ENCODE measurements at places on chromosomes 6 and 20. TPM values are rescaled to one million over a fixed set of nuclear protein-coding genes. Genes with fewer than 3 reads are reported as not detected.

ID1 gene
- total RNA-seq: 377 TPM

- H3K4me3 ChIP-seq: no peak overlapping the region
- no peaks in the 10 kb centered on the region for H3K36me3 ChIP-seq
- H3K27me3 ChIP-seq: no peaks in the 10 kb centered on the region
- no peak for DNase-seq
- H3K4me1 ChIP-seq: no peaks in the 10 kb centered on the region
Observed at GRCh38 chr6:117985916-117986315, 78.9 kb downstream of the SLC35F1 start.

LTA gene
- not detected for total RNA-seq

DNA sequence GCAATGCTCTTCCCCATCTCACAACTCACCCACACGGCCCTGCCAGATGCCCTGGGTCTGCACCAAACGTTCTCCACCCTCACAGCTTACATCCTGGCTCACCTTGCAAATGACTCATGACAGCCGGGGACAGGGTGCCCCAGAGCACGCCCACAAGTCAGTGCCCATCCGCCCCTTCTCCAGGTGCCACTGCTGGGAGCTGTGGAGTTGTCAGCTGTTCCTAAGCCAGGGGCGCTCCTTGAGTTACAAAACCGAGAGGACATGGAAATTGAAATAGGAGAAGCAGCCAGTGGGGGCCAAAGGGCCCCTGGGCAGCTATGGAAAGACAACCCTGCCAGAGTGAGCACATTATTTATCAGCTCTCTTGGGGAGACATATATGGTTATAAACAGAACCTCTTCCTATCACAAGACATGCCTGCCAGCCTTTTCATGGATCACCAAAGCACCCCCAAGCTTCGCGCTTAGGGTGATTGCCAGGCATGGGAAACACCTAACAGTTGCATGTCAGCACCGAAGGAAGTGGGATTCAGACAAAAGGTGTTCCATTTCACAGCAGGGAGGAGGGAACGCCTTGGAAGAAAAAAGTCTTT lies 236.8 kb downstream of the LY86 start:
- no peak overlapping the region for H3K4me3 ChIP-seq
- peaks cover 7% of the 10 kb centered on the region for H3K4me1 ChIP-seq
- peaks cover 19% of the 10 kb centered on the region for H3K27me3 ChIP-seq
- no peak for DNase-seq

GPR63 gene
- total RNA-seq: 18.5 TPM

GRCh38 chr6:10557913-10558312 lies 36.8 kb downstream of the GCNT2 start:
- peaks cover 3% of the 10 kb centered on the region for H3K36me3 ChIP-seq
- H3K27ac ChIP-seq: peak overlapping the region; percentile 18
- peaks cover 74% of the 10 kb centered on the region for H3K4me1 ChIP-seq
- H3K27me3 ChIP-seq: no peaks in the 10 kb centered on the region

WFDC12 gene
- total RNA-seq: not detected

DNA sequence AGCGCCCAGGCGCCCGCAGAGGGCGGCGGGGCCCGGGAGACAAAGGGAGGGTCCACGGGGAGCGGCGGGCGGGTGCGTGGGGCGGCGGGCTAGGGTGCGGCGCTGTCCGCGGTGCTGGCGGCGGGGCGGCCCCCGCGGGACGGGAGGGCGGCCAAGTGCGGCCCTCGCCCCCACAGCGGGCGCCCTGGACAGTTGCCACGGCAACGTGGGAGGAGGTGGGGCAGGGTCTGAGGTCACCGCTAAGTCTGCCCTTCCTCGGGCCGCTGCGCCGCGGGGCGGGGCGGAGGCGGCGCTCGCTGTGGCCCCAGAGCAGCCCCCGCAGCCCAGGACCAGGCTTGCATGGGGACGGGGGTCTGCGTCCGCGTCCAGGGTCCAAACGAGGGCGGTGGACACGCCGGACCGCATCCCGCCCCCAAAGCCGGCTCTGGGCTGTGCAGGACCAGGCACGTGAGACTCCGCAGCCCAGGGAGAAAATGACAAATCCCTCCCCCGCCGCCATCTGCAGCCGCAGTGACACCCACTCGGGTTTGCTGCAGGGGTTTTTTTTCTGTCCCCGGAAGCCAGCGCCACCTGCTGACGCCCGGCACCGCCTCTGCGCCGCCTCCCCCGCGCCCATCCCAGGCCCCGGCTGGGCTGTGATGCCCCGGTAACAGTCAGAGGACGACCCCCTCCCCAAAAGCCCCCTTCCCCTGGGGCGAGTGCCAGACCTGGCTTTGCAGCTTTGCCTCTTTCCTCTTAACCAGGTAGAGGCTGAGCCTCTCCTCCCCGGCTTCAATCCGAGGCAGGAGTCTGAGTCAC lies 36.8 kb downstream of the YTHDF1 start:
- H3K27me3 ChIP-seq: peaks cover 80% of the 10 kb centered on the region
- no peaks in the 10 kb centered on the region for H3K36me3 ChIP-seq
- peaks cover 8% of the 10 kb centered on the region for H3K4me1 ChIP-seq
- peak overlapping the region; percentile 51 for H3K4me3 ChIP-seq
- no peak overlapping the region for H3K27ac ChIP-seq

DNA sequence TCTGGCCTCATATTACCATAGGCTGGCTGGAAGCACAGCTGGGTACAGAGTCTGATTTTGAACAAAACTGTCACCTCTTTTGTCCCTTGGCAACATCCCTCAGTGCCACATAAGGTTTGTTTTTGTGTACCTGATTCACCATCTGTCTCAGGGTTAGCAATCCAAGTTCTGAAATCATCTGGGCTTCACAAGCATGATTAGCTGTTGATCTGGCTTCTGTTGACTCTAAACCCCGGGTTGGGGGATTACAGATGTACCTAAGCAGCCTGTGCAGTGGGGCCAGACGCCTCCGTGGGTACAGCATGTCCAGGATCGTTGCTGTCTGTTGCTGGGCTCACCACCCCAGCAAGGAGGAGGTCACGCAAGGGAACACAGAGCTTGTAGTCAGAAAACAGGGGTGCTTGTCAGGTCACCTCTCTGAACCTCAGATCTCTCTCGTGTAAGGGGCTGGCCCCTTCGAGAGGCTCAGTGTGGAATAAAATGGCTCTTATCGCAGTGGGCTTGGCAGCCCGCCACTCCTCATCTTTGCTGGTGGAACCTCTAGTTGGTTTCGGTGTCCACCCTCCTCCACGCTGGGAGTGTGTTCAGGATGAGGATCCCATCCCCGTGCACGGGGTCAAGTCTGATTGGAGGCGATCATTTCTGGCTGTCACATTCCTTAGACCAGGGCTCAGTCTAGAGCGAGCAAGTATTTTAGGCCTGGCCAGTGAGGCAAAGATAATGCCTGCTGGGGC lies 39.2 kb upstream of the ZNF831 start:
- H3K4me1 ChIP-seq: no peaks in the 10 kb centered on the region
- H3K27ac ChIP-seq: no peak overlapping the region
- H3K27me3 ChIP-seq: peaks cover 43% of the 10 kb centered on the region
- H3K36me3 ChIP-seq: no peaks in the 10 kb centered on the region

PLG gene
- total RNA-seq: 0.22 TPM

TFAP2A gene
- total RNA-seq: 63.5 TPM

RBPJL gene
- not detected for total RNA-seq

L3MBTL1 gene
- total RNA-seq: 44.3 TPM

DNA sequence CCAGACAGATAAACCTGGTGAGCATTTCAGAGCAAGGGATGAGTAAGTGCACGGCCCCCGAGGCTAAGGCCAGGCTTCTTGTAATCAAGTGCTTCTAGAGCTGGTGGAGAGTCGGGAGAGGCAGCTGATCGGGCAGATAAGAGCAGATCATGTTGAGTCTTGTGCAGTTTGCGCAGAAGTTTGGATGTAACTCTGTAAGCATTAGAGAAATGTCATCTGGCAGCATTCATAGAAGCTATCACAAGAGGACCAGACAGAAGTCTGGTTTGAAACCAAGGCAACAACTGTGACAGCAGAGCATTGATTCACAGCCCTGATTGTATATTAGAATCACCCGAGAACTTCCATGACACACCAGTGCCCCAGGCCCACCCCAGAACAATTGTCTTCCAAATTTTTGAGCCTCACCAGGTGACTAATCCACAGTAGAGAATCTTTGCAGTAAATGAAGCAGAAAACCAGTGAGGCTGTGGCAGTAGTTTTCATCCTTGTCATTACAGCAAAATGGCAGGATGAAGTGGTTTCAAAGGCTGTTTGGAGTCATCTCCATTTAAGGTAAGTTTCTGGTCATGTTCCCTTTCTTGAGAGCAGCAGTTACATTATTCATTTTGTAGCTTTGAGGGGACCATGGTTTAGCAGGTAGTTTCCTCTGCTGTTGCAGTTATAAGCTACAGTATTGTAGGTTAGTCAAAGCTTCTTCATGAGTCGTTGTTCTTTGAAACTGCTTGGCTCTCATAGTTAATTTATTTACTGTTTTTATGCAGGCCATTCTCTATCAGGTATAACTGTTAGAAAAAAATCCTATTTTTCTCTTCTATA lies 84.1 kb downstream of the RNF217 start:
- H3K4me3 ChIP-seq: no peak overlapping the region
- peak overlapping the region; percentile 77 for H3K27ac ChIP-seq
- peaks cover 57% of the 10 kb centered on the region for H3K4me1 ChIP-seq
- DNase-seq: no peak
- H3K36me3 ChIP-seq: no peaks in the 10 kb centered on the region

- no peaks in the 10 kb centered on the region for H3K36me3 ChIP-seq
- H3K27ac ChIP-seq: no peak overlapping the region
- no peak for DNase-seq
- H3K4me3 ChIP-seq: no peak overlapping the region
- peaks cover 9% of the 10 kb centered on the region for H3K27me3 ChIP-seq
Observed at GRCh38 chr6:168475188-168476013, 34.4 kb downstream of the SMOC2 start.

GRCh38 chr6:12369781-12370262 lies 79.7 kb downstream of the EDN1 start:
- DNase-seq: no peak
- no peaks in the 10 kb centered on the region for H3K36me3 ChIP-seq
- no peak overlapping the region for H3K4me3 ChIP-seq

- no peak for DNase-seq
- peaks cover 18% of the 10 kb centered on the region for H3K36me3 ChIP-seq
- H3K4me3 ChIP-seq: no peak overlapping the region
- peaks cover 23% of the 10 kb centered on the region for H3K4me1 ChIP-seq
- H3K27me3 ChIP-seq: no peaks in the 10 kb centered on the region
- no peak overlapping the region for H3K27ac ChIP-seq
Observed at GRCh38 chr6:16663901-16664300, 97.4 kb downstream of the ATXN1 start.

GRCh38 chr20:64095927-64096326 lies 11.4 kb downstream of the NPBWR2 start:
- H3K27me3 ChIP-seq: peaks cover 28% of the 10 kb centered on the region
- no peaks in the 10 kb centered on the region for H3K36me3 ChIP-seq
- H3K4me1 ChIP-seq: peaks cover 1% of the 10 kb centered on the region
- no peak overlapping the region for H3K27ac ChIP-seq
- no peak overlapping the region for H3K4me3 ChIP-seq
